HCT116 (cell line): ENCODE measurements at places on chromosomes 2 and 18.

DNA sequence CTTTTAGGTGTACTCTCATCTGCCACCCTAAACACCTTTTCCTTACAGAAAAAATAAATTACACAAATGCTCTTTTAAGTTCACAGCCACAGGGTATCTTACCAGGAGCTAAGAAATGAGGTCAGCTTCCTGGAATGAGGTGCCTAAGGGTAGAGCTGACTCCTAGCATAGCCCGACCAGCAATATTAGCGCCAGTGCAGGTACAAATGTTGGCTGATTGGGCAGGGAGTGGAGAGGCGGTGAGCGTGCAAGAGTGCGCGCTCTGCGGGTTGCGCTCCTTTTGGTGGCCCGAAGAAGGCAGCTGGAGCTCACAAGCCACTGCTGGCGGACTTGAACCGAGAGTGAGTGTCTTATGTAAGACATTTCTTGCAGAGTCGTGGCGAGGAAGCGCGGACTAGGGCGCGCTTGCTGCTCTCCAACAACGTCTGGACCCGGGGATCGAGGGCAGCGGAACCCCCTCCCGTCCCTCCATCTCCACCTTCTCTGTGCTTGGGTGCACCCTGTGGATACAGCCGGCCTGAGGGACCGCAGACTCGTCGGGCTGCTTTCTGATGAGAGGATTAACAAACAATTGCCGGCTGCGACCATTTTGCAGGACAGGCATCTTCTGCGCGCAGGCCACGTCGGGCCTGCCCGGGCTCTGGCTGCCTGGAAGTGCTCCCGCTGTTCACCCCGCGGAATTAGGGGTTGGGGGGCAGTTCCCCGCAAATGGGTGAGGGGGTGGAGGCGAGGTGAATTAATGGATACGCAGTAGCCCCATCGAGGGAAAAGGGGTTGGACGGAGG is 17.3 kb downstream of the BOLA3 start:
- no peak for DNase-seq

DNA sequence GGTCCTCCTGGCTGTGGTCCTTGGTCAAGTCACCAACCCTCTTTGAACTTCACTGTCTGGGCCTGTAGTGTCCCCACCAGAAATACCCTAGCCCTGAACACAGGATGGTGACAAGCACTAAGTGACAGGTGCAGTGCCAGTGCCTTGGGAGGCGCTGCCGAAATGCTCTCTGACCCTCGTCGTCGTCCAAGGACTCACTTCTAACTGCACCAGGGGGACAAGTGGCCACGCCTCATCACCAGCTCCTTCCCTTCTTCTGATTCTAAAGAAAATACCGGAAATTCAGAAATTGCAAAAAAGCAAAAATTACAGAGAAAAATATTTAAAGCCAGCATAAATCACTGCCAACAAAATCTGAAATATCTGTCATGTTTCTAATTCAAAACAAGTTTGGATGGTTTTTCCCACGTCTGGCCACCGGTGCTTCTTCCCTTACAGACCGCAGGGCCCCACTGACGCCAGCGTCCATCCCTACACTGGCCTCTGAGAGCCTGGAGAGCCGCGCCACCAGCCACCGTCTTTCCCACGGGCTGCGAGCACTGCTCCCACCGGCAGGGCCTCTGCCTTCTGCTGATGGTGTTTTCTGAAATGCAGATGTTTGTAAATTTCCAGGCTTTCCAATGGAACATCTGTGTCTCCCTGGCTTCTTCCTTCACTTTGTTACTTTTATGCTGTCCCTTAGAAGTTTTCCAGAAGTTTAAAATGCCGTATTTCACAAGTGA is 37.4 kb upstream of the GPC1 start:
- no peak for DNase-seq

GRCh38 chr2:127110985-127111384 is 4.0 kb upstream of the BIN1 start:
- no peak for DNase-seq

DNA sequence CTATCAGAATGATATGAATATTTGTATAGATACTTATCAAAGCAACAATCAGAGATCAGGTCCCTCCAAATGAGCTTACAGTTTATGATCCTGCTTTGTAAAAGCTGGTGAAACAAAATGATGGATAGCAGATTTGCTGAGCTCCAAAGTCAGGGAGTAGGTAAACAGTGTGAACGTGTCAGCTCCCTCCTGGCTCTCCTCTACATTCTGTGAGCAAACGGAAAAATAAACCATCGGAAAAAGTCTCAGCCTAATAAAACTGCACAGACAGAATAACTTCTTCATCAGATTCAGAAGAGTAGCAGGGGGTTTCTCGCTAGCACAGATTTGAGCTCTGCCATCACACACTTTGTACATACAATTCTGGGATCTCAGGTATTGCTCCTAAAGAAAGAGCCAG is 51.3 kb downstream of the BCL11A start:
- DNase-seq: no peak

DNA sequence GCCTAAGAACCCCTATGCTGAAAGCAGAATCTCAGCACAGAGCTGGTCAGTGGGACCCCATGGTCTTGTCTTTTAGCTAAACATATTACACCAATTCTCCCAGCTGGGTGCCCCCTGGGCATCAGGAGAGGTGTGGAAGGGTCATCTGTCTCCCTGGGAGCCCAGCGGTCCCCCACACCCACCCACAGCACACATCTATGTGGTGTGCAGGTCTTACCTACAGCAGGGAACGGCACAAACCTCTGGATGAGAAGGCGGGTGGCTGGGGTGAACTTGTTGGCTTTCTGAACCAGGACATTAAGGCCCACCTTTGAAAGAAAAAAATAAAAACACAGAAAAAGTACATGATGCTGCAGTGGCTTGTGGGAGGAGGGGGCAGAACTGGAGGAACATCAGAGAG is 70.7 kb downstream of the EMX1 start:
- no peak for DNase-seq

DNA sequence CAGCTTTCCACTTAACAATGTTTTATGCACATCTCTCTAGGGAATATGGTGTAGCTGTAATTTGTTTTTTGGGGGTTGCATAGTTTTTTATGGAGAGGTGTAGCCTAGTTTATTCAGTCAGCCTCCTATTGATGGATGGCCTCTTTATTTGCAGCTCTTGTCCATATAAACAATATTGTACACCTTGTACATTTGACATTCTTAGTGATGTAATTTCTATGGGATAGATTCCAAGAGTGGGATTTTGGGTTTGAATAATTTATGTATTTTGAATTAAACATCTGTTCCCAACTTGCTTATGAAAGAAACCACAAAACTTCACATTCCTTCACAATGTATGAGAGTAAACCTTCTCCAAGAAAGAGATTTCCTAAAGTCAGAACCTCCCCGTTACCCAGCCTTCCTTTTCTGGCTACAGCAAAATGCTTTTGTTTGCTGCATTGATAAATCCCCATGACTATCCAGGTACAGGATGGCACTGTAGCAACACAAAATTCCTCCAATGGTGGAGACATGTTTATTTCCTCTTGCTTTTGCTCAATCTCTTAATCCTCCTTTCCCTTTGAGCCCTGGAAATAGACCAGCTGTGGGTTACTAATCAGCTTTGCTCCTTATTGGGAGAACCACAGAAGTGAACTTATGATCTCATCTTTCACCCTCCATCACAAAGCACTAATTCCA is 58.4 kb upstream of the GALR1 start:
- no peak for DNase-seq

DNA sequence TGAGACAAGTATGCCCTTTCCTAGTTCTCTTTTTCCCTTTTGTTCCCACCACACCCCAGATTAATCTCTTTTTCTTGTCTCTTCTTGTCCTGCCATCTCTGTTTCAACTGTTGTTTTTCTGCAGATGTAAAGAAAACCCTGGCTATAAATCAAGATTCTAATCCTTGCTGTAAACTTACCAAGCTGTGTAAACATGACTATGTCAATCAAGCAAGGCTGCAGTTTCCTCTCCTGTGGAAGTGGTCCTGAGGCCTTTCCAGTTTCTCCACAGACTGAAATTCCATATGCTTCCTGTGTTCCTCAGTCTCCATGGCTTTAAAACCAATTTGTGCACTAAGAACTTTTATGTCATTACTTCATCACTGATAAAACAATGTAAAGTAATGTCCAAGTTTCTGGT is 288.8 kb upstream of the PIK3C3 start:
- DNase-seq: no peak

GRCh38 chr2:142119347-142119746 is 11.5 kb downstream of the LRP1B start:
- DNase-seq: no peak

DNA sequence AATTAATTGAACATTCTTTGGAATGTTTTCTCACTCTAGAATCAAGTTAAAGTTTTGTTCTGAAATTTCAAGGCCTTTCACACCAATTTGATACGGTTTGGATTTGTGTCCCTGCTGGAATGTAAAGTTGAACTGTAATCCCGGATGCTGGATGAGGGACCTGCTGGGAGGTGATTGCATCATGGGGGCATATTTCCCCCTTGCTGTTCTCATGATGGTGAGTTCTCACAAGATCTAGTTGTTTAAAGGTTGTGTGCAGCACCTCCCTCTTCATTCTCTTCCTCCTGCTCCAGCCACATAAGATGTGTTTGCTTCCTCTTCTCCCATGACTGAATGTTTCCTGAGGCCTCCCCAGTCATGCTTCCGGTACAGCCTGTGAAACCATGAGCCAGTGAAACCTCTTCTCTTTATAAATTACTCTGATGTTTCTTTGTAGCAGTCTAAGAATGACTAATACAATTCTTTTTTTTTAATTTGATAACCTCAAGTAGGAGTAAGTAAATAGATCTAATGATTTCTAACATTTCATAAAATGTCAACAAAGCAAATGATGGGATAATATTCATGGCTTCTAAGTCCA is 144.2 kb upstream of the CDH7 start:
- no peak for DNase-seq

- DNase-seq: no peak
These were observed 4.5 kb downstream of the CYS1 start for GRCh38 chr2:10075571-10076209.

GRCh38 chr2:189369566-189369965 is 71.7 kb upstream of the WDR75 start:
- no peak for DNase-seq

- DNase-seq: no peak
These were observed 77.8 kb upstream of the HS6ST1 start for GRCh38 chr2:128396500-128396891.

GRCh38 chr18:59881728-59882656 is 17.8 kb upstream of the PMAIP1 start:
- DNase-seq: no peak
